ENCODE measurements at places on chromosomes 2 and 18. TPM values are rescaled to one million over a fixed set of nuclear protein-coding genes. Genes with fewer than 3 reads are reported as not detected.

GRCh38 chr18:77162580-77162979 is 30.0 kb upstream of the MBP start:
- no peak overlapping the region for H3K27ac ChIP-seq
- no peaks in the 10 kb centered on the region for H3K27me3 ChIP-seq
- peaks cover 11% of the 10 kb centered on the region for H3K4me1 ChIP-seq

DNA sequence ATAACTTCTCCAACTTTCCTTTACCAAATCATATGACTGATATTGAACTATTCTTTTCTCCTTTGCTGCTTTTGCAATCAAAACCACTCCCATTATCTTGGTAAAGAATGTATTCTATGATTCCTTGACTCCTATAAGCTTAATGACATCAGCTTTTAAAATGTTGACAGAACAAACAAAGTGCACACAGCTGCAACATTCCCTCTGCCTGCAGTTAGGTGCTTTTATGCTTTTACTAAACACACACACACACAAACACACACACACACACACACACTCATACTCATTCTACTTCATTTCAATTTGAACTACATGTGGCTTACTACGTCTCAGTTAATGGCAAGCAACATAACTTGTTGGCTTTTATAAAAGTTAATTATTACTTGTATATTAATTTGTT is 946.6 kb downstream of the DPP10 start:
- no peak for DNase-seq
- no peaks in the 10 kb centered on the region for H3K4me1 ChIP-seq
- H3K27ac ChIP-seq: no peak overlapping the region
- H3K27me3 ChIP-seq: no peaks in the 10 kb centered on the region

SPATA3 gene
- not detected for total RNA-seq

- H3K4me1 ChIP-seq: no peaks in the 10 kb centered on the region
- no peaks in the 10 kb centered on the region for H3K27me3 ChIP-seq
- no peak for DNase-seq
- H3K4me3 ChIP-seq: no peak overlapping the region
Measured at GRCh38 chr2:169619946-169620345, 35.8 kb downstream of the PPIG start.

PLEK gene
- total RNA-seq: not detected

DNA sequence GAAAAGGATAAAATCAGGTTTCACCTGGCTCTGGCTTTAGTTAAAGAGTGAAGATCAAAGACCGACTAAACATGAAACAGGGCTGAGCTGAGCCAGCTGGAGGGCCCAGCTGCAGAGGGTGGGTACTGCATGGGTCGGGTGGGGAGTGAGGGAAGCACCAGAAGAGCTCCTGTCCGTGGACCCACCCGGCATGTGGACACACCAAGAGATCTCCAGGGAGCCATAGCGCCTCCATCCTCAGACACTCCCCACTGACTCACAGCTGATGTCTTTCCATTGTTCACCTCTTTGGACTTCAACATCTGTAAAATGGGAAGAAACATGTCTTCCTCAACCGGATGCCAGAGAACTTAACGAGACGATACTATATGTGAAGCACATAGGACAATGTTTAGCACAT is 178.3 kb upstream of the KLHL29 start:
- no peak overlapping the region for H3K27ac ChIP-seq
- no peaks in the 10 kb centered on the region for H3K36me3 ChIP-seq
- H3K4me1 ChIP-seq: no peaks in the 10 kb centered on the region
- H3K4me3 ChIP-seq: no peak overlapping the region

GRCh38 chr18:8998481-8999217 is 103.8 kb upstream of the NDUFV2 start:
- H3K4me1 ChIP-seq: no peaks in the 10 kb centered on the region
- H3K27ac ChIP-seq: no peak overlapping the region
- no peak for DNase-seq

TNFAIP6 gene
- total RNA-seq: 0.81 TPM

DNA sequence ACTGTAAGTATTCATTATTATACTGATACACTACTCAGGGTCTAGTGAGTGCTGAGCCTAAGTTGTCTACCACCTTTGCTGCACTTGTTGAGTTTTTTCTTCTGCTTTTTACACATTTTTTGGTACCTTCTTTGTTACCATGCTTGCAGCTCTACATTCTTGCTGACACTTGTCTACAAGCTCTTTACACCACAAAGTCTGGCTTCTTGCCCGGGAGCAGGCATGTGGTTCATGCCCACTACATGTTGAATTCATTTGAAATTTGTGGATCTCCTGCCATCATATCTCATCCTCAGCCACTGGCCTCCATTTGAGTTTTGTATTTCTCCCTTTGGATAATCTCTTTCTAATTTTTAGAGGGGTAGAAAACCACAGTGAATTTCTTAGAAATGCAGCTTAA is 29.9 kb downstream of the IL18R1 start:
- peaks cover 3% of the 10 kb centered on the region for H3K36me3 ChIP-seq
- H3K27me3 ChIP-seq: no peaks in the 10 kb centered on the region
- H3K4me3 ChIP-seq: no peak overlapping the region
- no peak overlapping the region for H3K27ac ChIP-seq

XDH gene
- total RNA-seq: 1.6 TPM

DNA sequence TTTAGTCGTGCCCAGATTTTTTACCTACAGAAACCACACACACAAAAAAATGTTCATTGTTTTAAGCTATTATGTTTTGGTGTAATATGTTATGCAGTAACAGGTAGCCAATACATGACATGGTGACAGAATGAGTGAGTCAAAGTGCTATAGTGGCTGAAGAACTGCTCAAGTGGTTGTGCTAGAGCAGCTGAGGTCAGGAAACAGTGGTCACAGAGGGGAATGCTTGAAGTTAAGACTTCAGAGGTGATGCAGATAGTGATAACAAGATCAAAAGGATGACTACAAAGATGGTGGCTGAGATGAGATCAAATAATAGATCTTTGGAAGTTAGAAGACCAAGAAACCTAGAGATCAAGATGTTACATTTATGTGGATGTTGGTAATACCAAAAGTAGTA is 174.3 kb downstream of the KCNE4 start:
- no peaks in the 10 kb centered on the region for H3K27me3 ChIP-seq
- H3K36me3 ChIP-seq: no peaks in the 10 kb centered on the region

PARD3B gene
- 4.3 TPM for total RNA-seq

DNA sequence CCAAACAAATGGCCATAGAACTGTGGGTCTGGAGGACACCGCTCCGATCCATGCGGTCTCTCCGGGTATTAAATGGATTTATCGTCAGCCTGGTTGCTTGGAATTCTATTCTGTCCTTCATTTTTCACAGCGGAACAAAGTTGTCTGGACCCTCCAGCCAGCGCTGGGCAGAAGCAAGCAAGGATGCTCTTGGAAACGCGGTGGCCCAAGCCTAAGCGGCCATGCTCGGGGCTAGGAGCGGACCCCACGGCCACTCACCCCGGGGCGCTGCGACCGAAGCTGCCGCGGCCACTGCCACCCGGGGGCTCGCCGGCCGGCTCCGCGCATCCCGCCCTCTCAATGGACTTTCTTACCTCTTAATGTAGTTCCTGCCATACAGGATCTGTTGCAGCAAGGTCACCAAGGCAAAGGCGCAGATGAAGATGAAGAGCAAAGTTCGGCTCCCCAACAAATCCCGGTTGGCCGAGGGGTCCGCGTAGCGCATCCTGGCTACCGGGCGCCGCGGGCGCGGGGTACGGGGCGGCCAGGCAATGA is 761 bp downstream of the ST8SIA5 start:
- H3K4me3 ChIP-seq: peak overlapping the region; percentile 24
- no peaks in the 10 kb centered on the region for H3K36me3 ChIP-seq
- H3K27me3 ChIP-seq: peaks cover 25% of the 10 kb centered on the region
- DNase-seq: no peak
- H3K4me1 ChIP-seq: 0 out of 2 replicates have a peak, but pooled peaks cover 4% of the 10 kb centered on the region
- no peak overlapping the region for H3K27ac ChIP-seq

SRD5A2 gene
- not detected for total RNA-seq

- no peak overlapping the region for H3K4me3 ChIP-seq
- H3K36me3 ChIP-seq: no peaks in the 10 kb centered on the region
- no peak overlapping the region for H3K27ac ChIP-seq
- no peak for DNase-seq
- no peaks in the 10 kb centered on the region for H3K27me3 ChIP-seq
- H3K4me1 ChIP-seq: peaks cover 13% of the 10 kb centered on the region
Measured at GRCh38 chr18:35494251-35495220, 3.2 kb downstream of the INO80C start.

- peaks cover 4% of the 10 kb centered on the region for H3K36me3 ChIP-seq
Measured at GRCh38 chr18:48804856-48805610, 145.7 kb downstream of the SMAD7 start.

DNA sequence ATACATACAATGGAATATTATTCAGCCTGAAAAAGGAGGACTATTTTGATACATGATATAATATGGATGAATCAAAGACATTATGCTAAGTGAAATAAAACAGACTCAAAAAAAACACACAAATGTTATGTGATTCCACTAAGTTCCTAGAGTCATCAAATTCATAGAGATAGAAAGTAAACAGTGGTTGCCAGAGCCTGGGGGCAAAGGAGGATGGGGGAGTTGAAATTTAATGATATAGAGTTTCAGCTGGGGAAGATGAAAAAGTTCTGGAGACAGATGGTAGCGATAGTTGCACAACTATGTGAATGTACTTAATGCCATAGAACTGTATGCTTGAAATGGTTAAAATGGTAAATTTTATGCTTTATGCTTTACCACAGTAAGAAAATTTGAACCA is 119.7 kb downstream of the METTL4 start:
- no peak overlapping the region for H3K27ac ChIP-seq
- no peaks in the 10 kb centered on the region for H3K36me3 ChIP-seq
- no peak for DNase-seq
- no peaks in the 10 kb centered on the region for H3K4me1 ChIP-seq
- no peak overlapping the region for H3K4me3 ChIP-seq

GPR39 gene
- 0.50 TPM for total RNA-seq

DNA sequence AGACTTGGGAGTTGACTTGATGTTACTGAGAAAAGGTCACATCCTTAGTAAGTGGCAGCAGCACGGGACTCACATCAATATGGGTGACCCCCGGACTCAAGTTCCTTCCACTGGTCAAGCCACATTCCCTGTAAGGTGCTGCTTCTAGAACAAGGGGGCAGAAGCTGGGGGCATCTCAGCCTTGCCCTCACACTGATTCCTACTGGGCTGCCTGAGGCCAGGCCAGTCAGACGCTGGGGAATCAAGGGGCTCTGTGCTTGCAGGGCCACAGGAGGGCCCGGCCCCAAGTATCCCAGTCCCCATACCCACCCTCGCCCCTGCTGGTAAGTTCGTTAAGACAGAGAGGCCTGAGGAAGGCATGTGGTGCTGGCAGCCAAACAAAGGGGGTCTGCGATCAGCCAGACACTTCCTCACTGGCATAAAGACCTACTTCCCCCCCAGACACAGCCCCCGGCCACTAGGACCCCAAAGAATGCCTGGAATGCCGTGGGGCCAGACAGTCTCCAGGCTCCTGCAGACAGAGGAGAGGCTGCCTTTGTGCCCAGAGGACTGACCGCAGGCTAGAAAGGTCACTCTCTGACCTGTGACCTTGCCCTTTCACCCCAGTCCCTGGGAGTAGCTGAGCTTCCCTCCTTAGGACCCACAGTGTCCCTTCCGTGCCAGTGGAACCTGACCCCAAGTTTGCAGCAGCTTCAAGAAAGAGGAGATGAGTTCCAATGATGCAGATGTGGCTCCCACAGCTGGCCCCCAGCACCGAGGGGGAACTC is 83.6 kb downstream of the HS1BP3 start:
- H3K36me3 ChIP-seq: no peaks in the 10 kb centered on the region
- no peaks in the 10 kb centered on the region for H3K27me3 ChIP-seq
- no peaks in the 10 kb centered on the region for H3K4me1 ChIP-seq
- peak overlapping the region; percentile 32 for H3K4me3 ChIP-seq

SLC25A12 gene
- total RNA-seq: 10.8 TPM

- peaks cover 9% of the 10 kb centered on the region for H3K4me1 ChIP-seq
- H3K36me3 ChIP-seq: no peaks in the 10 kb centered on the region
- H3K4me3 ChIP-seq: no peak overlapping the region
Measured at GRCh38 chr18:55213586-55213985, 254.3 kb upstream of the CCDC68 start.

WDSUB1 gene
- 6.2 TPM for total RNA-seq

DNA sequence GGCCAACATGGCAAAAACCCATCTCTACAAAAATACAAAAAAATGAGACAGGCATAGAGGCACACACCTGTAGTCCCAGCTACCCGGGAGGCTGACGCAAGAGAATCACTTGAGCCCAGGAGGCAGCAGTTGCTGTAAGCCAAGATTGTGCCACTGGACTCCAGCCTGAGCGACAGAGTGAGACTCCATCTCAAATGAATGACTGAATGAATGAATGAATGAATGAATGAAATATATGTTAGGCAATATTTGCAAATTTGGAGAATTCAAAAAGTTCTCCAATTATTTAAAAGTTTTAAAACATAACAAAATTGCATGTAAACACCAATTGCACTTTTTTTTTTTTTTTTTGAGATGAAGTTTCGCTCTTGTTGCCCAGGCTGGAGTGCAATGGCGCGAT is 61.7 kb downstream of the STRN start:
- DNase-seq: no peak
- no peak overlapping the region for H3K4me3 ChIP-seq
- H3K4me1 ChIP-seq: no peaks in the 10 kb centered on the region
- no peaks in the 10 kb centered on the region for H3K27me3 ChIP-seq
- no peak overlapping the region for H3K27ac ChIP-seq
- H3K36me3 ChIP-seq: peaks cover 13% of the 10 kb centered on the region
